Thyroid gland (tissue), 4 donors: ENCODE measurements at places on chromosomes 5 and 9. TPM values are rescaled to one million over a fixed set of nuclear protein-coding genes. Genes with fewer than 3 reads are reported as not detected.

The CTSL gene
- total RNA-seq: 172 TPM

The FOXD4L3 gene
- total RNA-seq: not detected

The ZDHHC11B gene
- 3.5 TPM for total RNA-seq

The CACNA1B gene
- total RNA-seq: 0.68 TPM

The PDZD2 gene
- 3.4 TPM for total RNA-seq

The UNC5A gene
- total RNA-seq: not detected

The PDGFRB gene
- 108 TPM for total RNA-seq

The BTNL3 gene
- total RNA-seq: 0.50 TPM

The SAXO1 gene
- not detected for total RNA-seq

The TAF11L5 gene
- not detected for total RNA-seq

The UHRF2 gene
- total RNA-seq: 69.5 TPM

The CCNB1 gene
- 10.5 TPM for total RNA-seq

The FOXD4L5 gene
- not detected for total RNA-seq

The FAM53C gene
- 20.0 TPM for total RNA-seq

The CHMP5 gene
- total RNA-seq: 64.3 TPM

The ORM1 gene
- not detected for total RNA-seq

The ADGRD2 gene
- total RNA-seq: not detected

The FGFR4 gene
- 0.49 TPM for total RNA-seq

The PARP8 gene
- total RNA-seq: 151 TPM

The PNPLA7 gene
- total RNA-seq: 10.1 TPM

The SERF1A gene
- total RNA-seq: 25.6 TPM

The CYLC2 gene
- total RNA-seq: not detected

The PCDHB8 gene
- 0.67 TPM for total RNA-seq

The SPATA31E1 gene
- not detected for total RNA-seq

The TAF1L gene
- total RNA-seq: 0.13 TPM

The C1QTNF3 gene
- 9.3 TPM for total RNA-seq

The CNTNAP3B gene
- 20.3 TPM for total RNA-seq

The STKLD1 gene
- 2.2 TPM for total RNA-seq

The IGIP gene
- 25.5 TPM for total RNA-seq

The HAVCR2 gene
- total RNA-seq: 2.2 TPM

The HCN1 gene
- 0.17 TPM for total RNA-seq

The GRM6 gene
- not detected for total RNA-seq

The SYNPO gene
- 8.8 TPM for total RNA-seq

The KIAA1191 gene
- 130 TPM for total RNA-seq

The SV2C gene
- 0.11 TPM for total RNA-seq

The FCN1 gene
- total RNA-seq: not detected

The WDR70 gene
- total RNA-seq: 35.2 TPM

The NSD1 gene
- 66.0 TPM for total RNA-seq

The MBLAC2 gene
- total RNA-seq: 6.9 TPM

The SH2D3C gene
- 10.0 TPM for total RNA-seq

The CENPP gene
- 1.5 TPM for total RNA-seq

The PAX5 gene
- total RNA-seq: not detected

The ADAMTS13 gene
- 1.5 TPM for total RNA-seq

The JAKMIP2 gene
- under 0.01 TPM for total RNA-seq

The LRRC19 gene
- not detected for total RNA-seq

The SH3RF2 gene
- total RNA-seq: 3.1 TPM
